ENCODE measurements at places on chromosomes 2 and 18.

GRCh38 chr18:48263192-48263853 is 145.9 kb downstream of the ZBTB7C start:
- DNase-seq: no peak

GRCh38 chr18:62760403-62760734 is 45.0 kb downstream of the PHLPP1 start:
- no peak for DNase-seq

GRCh38 chr2:150599889-150600288 is 112.4 kb upstream of the RND3 start:
- no peak for DNase-seq

DNA sequence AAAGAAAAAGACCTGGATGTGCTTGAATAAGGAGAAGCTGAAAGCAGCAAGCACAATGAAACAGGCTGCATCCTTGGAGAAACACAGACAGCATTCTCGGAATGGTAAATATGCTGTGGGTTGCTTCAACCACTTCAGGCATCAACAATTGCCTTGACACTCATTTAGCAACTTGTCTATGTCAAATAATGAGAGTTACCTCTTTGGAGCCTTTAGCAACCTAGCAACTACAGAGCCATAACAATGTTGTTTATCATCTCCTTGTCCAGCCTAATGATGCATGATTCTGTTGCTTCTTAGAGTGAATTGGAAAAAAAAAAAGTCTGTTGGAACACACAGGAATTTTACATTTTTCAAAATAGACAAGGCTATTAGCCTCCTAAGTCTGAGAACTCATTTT is 410.6 kb downstream of the PIK3C3 start:
- no peak for DNase-seq

- DNase-seq: no peak
Measured at GRCh38 chr2:190200603-190201002, 119.0 kb downstream of the HIBCH start.

DNA sequence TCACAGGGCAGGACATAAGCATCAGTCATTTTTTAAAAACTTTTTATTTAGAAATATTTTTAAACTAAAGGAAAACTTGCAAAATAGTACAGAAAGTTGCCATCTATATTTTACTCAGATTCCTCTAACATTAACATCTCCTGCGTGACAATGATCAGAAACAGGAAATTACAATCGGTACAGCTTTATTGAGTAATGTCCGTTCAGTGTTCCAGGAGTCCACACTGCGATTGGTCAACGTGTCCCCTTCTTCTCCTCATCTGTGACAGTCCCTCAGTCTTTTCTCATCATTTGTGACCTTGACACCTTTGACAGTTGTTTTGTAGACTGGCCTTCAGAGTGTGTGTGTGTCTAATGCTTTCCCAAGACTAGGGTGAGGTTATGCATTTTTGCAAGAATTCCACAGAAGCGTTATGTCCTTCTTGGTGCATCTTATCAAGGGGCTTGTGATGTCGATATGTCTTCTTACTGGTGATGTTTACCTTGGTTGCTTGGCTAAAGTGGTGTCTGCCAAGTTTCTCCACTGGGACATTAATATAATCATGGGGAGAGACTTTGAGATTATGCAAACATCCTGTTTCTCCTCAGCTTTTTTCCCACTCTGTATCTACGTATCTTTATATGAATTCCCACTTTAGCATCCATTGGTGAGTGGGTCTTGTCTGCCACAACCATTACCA is 21.4 kb upstream of the TMEM177 start:
- DNase-seq: no peak

- no peak for DNase-seq
Measured at GRCh38 chr2:134225841-134226240, 28.0 kb upstream of the MGAT5 start.

DNA sequence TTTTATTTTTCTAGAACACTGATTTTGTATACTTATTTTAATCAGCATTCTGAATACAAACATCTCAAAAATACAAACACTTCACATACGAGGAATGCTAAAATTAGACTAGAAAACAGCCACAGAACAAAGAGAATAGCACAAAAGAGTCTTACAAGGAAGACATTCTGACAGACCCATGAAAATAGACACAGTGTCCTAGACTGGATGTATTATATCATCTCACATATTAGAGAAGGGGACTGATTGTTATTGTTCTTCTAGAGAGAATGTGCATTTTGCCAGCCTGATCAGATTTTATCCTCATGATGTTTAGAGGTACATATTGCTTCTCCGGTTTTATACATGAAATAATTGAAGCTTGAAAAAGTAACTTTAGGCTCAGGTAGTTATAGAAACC is 357.9 kb downstream of the DPP10 start:
- DNase-seq: no peak

- DNase-seq: no peak
Measured at GRCh38 chr2:230778350-230779063, 65.9 kb downstream of the CAB39 start.

DNA sequence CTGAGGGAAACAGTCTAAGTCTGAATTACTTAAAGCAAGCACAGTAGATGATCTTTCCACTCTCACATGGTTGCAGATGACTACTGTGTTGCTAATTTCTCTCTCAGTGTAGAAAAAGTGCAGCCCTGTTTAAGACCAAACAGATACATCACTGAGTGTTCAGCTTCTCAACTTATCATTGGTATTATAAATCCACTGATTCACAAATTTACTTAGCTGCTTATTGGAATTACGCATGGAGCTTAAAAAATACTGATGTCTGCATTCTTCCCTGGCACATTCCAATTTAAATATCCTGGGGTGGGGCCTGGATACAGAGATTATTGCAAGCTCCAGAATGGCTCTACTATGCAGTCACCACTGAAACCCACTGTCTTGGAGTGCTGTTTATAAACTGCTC is 411.2 kb downstream of the RND3 start:
- DNase-seq: peak; percentile 54

- DNase-seq: no peak
Measured at GRCh38 chr18:33146014-33146413, 294.5 kb downstream of the CCDC178 start.

GRCh38 chr2:46286715-46287114 is 10.5 kb upstream of the EPAS1 start:
- no peak for DNase-seq

- no peak for DNase-seq
Measured at GRCh38 chr18:74292541-74292858, 737 bp upstream of the CYB5A start.

GRCh38 chr2:26914659-26915310 is 55.7 kb upstream of the MAPRE3 start:
- DNase-seq: no peak
